ENCODE measurements at places on chromosomes 13 and 19.

DNA sequence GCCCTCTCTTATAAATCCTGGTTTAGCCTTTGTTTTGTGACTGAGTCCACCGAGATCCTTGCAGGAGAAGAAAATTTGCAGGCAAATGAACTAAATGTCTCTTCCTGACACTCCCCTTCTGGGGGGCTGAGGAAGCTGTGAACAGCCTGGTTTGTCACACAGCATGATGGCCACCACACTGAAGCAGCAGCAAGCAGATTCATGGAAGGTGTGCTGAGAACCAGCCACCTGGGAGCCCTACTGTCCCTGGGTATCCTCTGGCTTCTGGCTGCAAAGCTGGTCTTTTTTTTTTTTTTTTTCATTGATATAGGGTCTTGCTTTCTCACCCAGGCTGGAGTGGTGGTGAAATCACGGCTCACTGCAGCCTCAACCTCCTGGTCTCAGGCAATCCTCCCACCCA lies 11.2 kb downstream of the MRPS12 start:
- no peak for DNase-seq

GRCh38 chr19:48959341-48960239 lies 4.9 kb downstream of the BAX start:
- no peak for DNase-seq

GRCh38 chr19:36064826-36065225 lies 10.1 kb downstream of the WDR62 start:
- DNase-seq = no peak

DNA sequence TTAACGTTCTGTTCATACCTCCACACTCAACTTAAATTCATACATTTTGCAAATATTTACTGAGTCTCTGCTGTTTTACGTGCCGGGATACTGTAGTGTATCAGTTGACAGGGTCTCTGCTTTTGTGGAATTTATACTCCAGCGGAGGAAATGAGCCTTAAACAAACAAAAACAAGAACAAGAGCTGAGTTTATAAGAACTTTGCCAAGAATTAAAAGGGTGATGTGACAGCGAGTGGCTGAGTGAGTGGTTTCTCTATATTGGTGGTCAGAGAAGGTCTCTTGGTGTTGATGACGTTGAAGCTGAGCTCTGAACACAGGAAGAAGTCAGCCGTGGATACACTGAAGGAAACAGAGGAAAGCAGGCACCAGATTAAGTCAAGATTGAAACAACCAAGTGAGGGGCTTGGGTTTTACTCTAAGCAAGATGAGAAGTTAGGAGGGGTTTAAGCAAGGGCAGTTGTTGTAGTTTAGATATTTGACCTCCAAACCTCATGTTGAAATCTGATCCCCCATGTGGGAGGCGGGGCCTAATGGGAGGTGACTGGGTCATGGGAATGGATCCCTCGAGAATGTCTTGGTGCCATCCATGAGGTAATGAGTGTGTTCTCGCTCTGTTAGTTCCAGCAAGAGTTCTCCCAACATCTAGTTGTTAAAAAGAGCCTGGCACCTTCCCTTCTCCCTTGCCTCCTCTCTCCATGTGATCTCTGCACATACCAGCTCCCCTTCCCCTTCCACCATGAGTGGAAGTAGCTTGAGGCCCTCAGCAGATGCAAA lies 248.3 kb downstream of the DCLK1 start:
- no peak for DNase-seq

DNA sequence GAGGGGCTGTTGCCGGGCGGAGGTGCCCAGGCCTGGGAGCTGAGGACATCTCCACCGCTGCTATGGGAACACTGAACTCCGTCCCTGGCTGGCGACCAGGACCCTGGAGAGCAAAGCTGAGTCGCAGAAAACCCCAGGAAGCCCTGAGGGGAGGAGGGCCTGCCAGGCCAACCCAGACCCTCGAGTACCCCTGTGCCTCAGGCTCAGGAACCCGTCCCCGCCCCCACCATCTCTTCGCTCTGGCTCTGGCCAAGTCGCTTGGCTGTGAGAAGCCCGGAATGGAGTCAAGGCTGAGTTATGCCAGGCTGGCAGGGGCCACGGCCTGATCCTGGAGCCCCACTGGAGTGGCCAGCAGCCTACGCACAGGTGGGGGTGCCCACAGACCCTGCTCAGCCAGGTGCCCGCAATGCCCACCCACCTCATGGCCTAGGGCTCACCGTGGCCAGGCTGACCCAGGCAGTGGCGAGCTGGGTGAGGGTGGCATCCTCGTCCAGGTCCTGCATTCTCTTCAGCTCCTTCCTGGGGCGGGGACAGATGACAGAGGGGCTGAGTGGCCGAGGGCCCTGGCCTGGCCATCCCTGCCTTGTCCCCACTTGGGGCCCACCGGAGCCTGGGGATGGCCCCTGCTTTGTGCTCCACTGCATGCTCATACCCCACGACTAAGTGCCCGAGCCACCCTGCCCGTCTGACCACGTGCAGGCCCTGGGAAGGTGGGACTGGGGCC lies 8.5 kb upstream of the CERS1 start:
- DNase-seq = no peak

DNA sequence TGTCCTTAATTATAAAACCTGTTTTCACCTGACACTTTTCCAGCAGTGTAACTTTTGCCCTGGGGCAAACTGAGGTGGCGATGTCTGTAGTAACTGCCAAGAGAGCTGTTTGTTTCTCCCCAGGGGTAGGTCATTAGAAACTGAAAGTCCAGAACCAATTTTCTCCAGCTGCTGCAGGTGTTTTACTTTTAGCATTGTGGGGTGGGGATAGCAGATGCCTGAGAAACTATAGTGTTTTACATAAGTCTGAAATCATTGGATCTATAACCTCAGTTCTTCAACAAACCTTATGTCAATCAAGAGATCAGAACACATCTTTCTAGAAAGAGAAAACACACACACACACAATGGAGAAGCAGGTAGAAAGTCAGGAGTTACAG lies 92.7 kb downstream of the LHFPL6 start:
- no peak for DNase-seq

- DNase-seq = peak; percentile 19
Measured at GRCh38 chr13:20489185-20489820, 36.4 kb downstream of the CRYL1 start.

- DNase-seq = no peak
Measured at GRCh38 chr13:112212533-112212932, 145.6 kb downstream of the SOX1 start.

DNA sequence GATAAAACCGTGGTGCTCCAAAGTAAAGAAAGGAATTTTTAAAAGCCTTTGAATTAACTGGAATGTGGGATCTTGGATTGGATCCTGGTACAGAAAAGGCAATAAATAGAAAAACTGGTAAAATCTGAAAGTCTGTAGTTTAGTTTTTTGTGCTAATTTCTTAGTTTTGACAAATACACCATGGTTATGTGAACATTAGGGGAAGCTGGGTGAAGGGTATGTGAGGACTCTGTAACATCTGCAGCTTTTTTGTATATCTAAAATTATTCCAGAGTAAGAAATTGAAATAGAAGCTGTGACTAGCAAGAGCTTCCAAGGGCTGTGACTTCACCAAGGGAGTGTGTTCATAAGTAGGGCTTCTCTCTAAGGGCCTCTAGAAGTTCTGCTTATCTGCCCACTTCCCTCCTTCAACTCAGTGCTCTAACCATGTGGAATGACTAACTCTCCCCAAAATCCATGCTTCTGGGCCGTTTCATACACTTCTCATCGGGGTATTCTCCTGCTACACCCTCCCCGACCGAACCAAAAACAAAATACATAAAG lies 26.5 kb downstream of the ARHGAP35 start:
- no peak for DNase-seq

DNA sequence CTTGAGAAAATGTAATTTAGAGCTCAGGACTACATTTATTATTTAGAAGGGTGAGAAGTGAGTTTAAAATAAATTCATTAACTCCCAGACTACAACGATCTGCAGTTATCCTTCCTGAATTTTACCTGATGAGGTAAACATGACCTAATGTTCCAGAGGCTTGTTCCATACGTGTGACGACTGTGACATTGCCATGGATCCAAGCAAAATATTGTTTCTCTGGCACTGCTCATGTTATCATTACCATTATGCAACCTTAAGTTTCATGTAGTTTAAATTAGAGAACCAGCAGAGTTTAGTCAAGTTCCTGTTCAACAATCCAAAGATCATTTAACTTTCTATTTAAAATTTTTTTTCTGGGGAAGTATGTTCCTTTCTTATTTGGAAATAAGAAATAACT lies 279.6 kb downstream of the KLF5 start:
- DNase-seq = no peak

GRCh38 chr19:1624458-1624857 lies 19.2 kb upstream of the UQCR11 start:
- DNase-seq = no peak

- peak; percentile 73 for DNase-seq
Measured at GRCh38 chr19:12140545-12141404, 625 bp upstream of the ZNF20 start.

- DNase-seq = no peak
Measured at GRCh38 chr13:87907202-87907601, 236.0 kb downstream of the SLITRK5 start.

DNA sequence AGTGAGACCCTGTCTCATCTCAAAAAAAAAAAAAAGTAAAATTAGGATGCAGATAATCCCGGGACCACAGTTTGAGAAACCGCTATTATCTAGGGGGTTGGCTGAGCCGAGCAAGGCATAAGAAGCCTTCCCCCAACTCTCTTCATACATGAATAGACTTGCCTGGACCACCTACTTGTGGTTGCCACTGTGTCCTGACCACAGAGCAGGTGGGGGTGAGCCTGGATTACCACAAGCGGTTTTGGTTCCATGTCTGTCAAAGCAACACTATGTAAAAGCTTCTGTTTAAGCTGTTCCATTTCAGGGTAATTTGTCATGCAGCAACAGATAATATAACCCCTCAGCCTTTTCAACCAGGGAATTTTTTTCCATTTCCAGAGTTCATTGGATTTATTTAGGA lies 3.3 kb upstream of the NAPA start:
- DNase-seq = no peak

DNA sequence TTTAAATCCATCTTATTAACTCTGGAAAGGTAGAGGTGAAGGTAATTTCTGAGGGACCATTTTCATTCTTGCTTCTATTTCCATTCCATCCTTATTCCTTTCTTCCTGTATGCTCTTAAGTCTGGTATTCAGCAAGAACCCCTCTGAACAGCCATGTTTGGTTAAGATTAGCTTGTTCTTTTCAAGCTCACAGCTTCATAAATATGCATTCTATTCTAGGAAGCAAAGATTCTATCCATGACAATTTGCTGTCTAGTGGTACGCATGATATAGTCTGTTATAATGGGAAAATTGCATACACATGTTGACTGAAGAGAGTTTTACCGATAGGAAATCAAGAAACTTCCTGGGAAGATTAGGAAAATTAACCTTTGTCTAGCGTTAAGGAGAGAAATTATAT lies 218.7 kb downstream of the HS6ST3 start:
- no peak for DNase-seq

GRCh38 chr13:108734676-108735075 lies 105.3 kb downstream of the MYO16 start:
- DNase-seq = no peak

DNA sequence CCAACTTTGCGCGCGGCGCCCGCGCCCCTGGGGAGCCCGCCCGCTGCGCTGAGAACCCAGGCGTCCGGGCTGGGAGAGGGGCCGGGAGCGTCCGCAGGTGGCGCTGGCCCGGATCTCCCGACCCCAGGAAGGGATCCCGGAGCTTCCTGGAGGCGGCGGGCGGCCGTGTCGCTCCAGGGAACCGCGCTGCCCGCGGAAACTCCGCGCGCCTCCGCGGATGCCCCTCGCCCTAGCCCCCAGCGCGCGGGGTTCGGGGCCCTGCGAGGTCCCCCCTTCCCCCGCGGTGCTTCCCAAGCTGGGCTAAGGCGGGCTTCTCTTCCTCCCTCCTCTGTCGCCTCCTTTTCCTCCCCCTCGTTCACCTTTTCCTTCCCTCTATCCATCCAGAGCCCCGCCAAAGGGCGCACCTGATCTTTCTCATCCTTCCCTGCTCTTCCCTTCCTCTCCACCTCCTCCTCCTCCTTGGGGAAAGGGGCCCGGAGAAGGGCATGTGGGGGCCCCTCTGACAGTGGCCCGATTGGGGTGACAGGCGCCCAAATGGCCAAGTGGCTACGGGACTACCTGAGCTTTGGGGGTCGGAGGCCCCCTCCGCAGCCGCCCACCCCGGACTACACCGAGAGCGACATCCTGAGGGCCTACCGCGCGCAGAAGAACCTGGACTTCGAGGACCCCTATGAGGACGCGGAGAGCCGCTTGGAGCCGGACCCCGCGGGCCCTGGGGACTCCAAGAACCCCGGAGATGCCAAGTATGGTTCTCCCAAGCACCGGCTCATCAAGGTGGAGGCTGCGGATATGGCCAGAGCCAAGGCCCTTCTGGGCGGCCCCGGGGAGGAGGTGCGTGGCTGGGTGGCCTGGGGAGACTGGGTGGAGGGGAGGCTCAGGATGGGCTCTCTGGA lies 710 bp downstream of the SHD start:
- DNase-seq = no peak

- DNase-seq = no peak
Measured at GRCh38 chr13:94956417-94957110, 244.2 kb upstream of the SOX21 start.

DNA sequence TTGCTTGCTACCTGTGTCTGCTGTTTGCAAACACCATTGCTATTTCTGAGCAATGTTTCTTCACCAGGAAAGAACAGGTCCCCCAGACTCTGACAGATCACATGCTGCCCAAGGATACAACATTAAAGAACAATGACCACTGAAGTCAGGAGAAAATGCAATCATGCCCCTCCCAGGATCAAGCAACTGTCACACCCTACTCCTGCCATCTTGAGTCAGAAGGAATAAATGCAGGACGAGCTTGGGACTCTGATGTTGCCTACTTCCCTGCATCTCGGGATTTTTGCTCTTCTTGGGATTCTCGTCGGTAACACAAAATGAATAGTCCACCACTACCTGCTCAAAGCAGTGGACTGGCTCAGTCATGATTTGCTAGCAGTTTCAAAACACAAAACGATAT lies 490.6 kb downstream of the COG6 start:
- DNase-seq = no peak

DNA sequence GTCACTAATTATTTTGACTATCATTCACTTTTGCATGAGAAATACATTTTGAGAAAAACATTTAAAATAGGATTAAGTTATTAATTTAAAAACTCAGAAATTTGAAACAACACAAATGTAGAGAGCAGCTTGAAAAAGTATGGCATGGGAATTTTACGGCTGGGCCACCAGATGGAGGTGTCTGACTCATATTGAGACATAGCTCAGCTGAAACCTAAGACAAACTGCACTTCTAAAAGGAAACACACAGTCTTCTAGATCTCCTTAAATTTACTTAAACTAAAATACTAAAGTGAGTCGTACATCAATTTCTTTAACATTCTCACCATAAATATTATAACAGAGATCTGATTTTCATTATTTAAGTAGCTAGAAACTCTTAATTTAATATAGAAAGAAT lies 41.9 kb upstream of the POSTN start:
- DNase-seq = peak; percentile 45

GRCh38 chr13:23074075-23074828 lies 106.5 kb upstream of the SGCG start:
- DNase-seq = no peak

GRCh38 chr19:47514151-47514868 lies 553 bp downstream of the NAPA start:
- no peak for DNase-seq

- no peak for DNase-seq
Measured at GRCh38 chr19:3536429-3537100, 2.4 kb upstream of the TEKTIP1 start.

- no peak for DNase-seq
Measured at GRCh38 chr19:51926426-51926783, 867 bp upstream of the ZNF613 start.
